ENCODE measurements at places on chromosomes 12 and 14.

- DNase-seq: no peak
Observed at GRCh38 chr12:211142-211465, 2.9 kb downstream of the SLC6A12 start.

GRCh38 chr12:64059685-64060084, 162.4 kb downstream of the KICS2 start:
- no peak for DNase-seq

DNA sequence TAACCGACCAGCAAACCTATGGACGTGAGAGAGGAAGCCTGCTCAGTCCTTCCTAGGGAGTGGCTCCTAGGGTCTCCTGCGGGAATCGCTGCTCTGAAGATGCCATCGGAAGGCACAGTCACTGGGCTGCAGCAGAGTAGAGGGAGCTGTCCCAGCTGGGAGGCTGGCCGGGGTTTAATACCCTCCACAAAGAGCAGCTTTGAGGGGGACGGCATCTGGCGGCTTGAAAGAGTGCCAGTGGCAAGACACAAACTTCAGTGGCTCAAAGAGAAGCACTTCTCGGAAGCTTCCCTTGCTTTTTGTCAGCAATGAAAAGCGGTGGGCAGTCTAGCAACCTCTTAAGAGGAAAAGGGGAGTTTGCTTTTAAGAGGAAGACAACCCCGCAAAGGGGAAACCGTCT, 114.6 kb downstream of the TMEM132C start:
- no peak for DNase-seq

GRCh38 chr12:50685641-50686040, 78.3 kb upstream of the ATF1 start:
- DNase-seq: no peak

- DNase-seq: no peak
Observed at GRCh38 chr14:42353315-42353714, 746.6 kb downstream of the LRFN5 start.

- DNase-seq: no peak
Observed at GRCh38 chr14:51592836-51593235, 58.9 kb upstream of the FRMD6 start.

GRCh38 chr12:32089586-32089985, 17.1 kb upstream of the BICD1 start:
- DNase-seq: no peak

DNA sequence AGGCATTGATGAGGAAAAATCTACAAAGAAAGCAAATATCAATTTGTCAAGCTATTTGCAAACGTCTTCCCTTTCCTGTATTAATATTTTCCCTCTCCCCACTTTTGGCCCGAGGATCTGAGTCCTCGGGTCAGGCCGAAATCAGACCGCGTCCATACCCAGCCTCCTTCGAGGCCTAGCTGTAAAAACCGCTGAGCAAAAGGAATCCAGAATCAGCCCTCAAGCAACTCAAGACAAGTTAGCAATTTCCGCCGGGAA, 353 bp upstream of the MAPK1IP1L start:
- DNase-seq: no peak

DNA sequence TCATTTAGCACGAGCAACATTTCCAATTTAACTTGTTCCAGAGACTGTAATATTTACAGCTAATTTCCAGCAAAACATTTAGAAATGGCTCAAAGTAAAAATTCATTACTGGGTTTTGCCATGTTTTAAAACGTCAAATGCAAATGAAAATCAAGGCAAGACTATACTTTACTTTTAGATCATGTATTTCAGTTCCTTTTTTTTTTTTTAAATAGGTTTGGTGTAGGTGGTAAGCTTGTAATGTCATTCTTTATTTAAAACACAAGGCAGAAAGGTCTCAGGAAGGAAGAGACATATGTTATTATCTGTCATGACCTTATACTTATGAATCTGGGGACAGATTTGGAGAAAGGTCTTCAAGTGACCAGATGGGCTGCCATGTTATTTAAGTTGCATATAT, 54.1 kb downstream of the GRIP1 start:
- DNase-seq: peak; percentile 24

DNA sequence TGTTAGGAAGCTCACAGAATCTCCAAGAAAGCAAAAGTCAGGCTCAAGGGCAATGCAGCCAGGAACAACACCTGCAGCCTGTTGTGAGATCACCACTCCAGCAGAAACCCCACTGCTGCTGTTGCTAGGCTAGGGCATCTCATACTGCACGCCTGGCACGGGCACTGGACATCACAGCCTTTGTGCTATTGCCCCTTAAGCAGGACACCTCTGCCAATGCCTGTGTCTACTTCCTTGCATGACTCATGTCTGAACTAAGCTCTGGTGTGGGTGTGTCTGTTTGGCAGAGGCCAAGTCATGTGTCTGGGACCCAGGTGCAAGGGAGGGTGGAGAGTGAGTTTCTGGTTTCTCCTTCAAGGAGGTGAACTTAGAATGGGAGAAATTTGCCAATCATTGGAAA, 10.0 kb upstream of the DDX47 start:
- DNase-seq: peak; percentile 68

DNA sequence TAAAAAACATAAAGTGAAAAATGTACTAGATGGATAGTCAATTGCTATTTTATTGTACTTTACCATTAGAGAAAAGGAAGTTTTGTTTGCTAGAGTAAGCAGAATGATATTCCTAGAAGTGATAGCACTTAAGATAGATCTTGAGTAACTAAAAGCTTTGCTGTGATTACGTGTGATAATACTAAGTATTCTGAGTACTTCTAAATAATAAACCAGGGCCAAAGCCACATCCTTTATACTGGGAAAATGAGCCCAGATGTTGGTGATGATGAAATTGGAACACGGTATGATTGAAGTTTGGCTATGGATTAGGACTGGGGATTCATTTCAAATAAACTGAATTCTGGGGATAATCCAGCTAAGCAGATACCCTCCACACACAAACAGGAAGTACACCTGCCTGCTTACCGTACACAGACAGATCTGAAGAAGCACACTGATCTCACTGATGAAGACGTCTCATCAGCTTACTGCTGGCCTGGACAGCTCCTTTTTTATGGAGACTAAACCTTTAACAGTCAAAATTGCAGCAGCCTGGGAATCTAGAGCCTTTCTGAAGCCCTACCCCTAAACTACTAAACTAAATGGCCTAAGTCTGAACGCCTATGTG, 199.8 kb downstream of the LRFN5 start:
- no peak for DNase-seq

GRCh38 chr12:120515496-120515895, 13.5 kb downstream of the COQ5 start:
- no peak for DNase-seq

DNA sequence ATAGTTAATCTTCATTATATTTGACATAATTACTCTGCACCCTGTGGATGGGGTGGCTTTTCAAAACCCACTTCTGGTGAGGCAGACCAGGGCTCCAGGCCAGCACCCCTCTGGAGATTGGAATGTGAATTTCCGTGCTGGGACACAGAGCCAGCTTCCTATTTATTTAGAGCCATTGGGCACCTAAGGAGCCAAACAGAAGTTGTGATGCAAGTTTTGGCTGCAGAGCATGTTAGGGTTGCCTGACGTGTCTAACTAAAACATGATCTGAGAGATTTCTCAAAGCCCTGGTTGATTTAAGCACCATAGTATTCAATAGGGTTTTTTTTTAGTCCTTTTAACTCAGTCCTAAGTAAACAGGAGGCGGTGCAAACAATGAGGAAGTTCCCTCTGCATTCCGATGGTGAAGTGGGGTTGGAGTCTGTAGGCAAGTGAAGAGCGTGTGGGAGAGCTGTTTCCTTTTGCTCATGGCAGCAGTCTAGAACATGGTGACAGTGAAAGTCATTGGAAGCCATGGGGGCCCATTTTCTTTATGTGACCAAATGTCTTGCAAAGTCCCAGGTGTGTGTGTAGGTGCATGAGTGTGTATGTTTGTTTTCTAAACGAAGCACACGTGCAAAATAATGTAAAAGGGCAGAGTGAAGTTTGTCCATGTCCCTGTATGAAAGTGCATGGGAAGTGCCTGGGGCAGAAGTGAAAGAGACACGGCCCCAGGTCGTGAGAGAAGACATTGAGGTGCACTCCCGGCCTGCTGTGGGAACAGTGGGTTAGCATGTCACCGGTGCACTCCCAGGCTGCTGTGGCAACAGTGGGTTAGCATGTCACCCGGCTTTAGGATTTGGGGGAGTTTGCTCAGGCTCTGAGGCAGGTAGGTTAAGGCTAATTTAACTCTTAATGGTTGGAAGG, 117.7 kb downstream of the PRKCH start:
- DNase-seq: peak; percentile 53

- no peak for DNase-seq
Observed at GRCh38 chr12:121893961-121894460, 5.4 kb downstream of the PSMD9 start.

GRCh38 chr12:90058704-90059103, 350.1 kb upstream of the ATP2B1 start:
- no peak for DNase-seq

DNA sequence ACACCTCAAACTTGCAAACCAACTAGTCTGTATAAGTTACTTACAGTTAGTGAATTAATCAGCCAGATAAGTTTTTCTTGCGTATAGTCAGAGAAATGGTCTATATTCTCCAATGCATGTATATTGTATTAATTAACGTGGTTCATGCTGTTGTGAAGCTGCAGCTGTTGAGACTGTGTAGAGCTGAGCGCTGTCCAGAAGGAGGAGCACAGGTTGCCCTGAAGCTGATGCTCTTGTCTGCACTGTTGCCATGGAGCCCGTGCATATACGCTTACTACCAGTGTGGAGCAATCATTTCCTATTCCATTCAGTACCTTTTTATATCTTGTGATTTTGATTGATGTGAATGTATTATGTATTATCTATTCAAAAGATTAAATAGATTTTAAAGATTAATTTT, 74.3 kb upstream of the ARID2 start:
- DNase-seq: no peak

- no peak for DNase-seq
Observed at GRCh38 chr12:98701166-98701565, 56.1 kb downstream of the APAF1 start.

DNA sequence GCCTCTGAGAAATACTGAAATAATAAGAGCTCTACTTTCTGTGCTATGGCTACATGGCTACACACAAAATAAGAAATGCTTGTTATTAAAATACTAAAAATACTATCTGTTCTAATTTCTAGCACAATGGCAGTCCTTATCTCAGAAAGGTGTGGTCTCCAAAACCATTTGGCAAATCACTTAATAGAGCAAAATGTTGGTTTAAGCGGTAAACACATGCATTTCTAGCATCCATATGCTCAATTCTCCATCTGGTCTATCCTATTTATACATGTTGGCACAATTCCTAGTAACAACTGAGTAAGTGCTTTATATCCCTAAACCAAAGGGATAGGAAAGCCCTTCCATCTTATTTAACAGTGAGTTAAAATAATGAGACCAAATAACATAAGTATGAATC, 107.0 kb downstream of the PAPLN start:
- no peak for DNase-seq

- DNase-seq: no peak
Observed at GRCh38 chr14:51454351-51454750, 197.4 kb upstream of the FRMD6 start.

- DNase-seq: no peak
Observed at GRCh38 chr12:114820796-114821195, 136.8 kb upstream of the TBX3 start.

GRCh38 chr12:98423963-98424362, 91.4 kb upstream of the TMPO start:
- no peak for DNase-seq

- DNase-seq: no peak
Observed at GRCh38 chr12:103686026-103686425, 99.0 kb downstream of the STAB2 start.

GRCh38 chr12:84814664-84815245, 97.8 kb downstream of the SLC6A15 start:
- no peak for DNase-seq

DNA sequence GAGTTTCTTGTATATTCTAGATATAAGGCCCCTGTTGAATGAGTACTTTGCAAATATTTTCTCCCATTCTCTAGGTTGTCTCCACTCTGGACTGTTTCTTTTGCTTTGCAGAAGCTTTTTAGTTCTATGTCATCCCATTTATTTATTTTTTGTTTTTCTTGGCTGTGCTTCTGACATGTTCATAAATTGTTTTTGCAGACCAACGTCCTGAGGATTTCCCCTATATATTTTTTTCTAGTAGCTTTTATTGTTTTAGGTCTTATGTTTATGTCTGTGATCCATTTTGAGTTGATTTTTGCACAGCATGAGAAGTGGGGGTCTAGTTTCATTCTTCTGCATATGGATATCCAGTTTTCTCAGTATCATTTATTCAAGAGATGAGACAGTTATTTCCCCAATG, 70.4 kb upstream of the BTG1 start:
- DNase-seq: no peak

GRCh38 chr14:21083565-21084325, 13.6 kb downstream of the ARHGEF40 start:
- no peak for DNase-seq
